Brain (organoid and tissue), 16 donors: ENCODE measurements at places on chromosomes 3 and 15. TPM values are rescaled to one million over a fixed set of nuclear protein-coding genes. Genes with fewer than 3 reads are reported as not detected.

The FYCO1 gene
- polyA plus RNA-seq: 5.5 TPM

The HYAL1 gene
- polyA plus RNA-seq: 1.6 TPM

The GOLGA8J gene
- not detected for polyA plus RNA-seq

The COL6A5 gene
- polyA plus RNA-seq: not detected

The SI gene
- not detected for polyA plus RNA-seq

The ANKUB1 gene
- not detected for polyA plus RNA-seq

The PRSS50 gene
- not detected for polyA plus RNA-seq

The TTLL13 gene
- not detected for polyA plus RNA-seq

The LTF gene
- 1.5 TPM for polyA plus RNA-seq

The HACD3 gene
- 97.9 TPM for polyA plus RNA-seq

The SLCO3A1 gene
- 43.3 TPM for polyA plus RNA-seq

The C2CD4A gene
- 0.24 TPM for polyA plus RNA-seq

The FBLN2 gene
- polyA plus RNA-seq: 3.6 TPM

The GOLGA6D gene
- not detected for polyA plus RNA-seq

The CIP2A gene
- polyA plus RNA-seq: 3.7 TPM

The GATA2 gene
- 3.7 TPM for polyA plus RNA-seq

The CHRNA5 gene
- 3.9 TPM for polyA plus RNA-seq

The USP3 gene
- 20.7 TPM for polyA plus RNA-seq

The DUOX2 gene
- 0.08 TPM for polyA plus RNA-seq

The CRELD1 gene
- 32.3 TPM for polyA plus RNA-seq

The NR1I2 gene
- not detected for polyA plus RNA-seq

The DUOXA2 gene
- not detected for polyA plus RNA-seq

The FAM81A gene
- 10.4 TPM for polyA plus RNA-seq

The HESX1 gene
- 0.71 TPM for polyA plus RNA-seq

The RTP3 gene
- polyA plus RNA-seq: not detected

The REC114 gene
- polyA plus RNA-seq: not detected

The SLC22A14 gene
- not detected for polyA plus RNA-seq

The LYZL4 gene
- polyA plus RNA-seq: not detected

The GLDN gene
- polyA plus RNA-seq: 10.0 TPM

The ADGRG7 gene
- polyA plus RNA-seq: not detected

The MKRN3 gene
- polyA plus RNA-seq: 6.5 TPM

The ROBO2 gene
- 3.8 TPM for polyA plus RNA-seq

The SNTN gene
- not detected for polyA plus RNA-seq

The RTP1 gene
- 0.93 TPM for polyA plus RNA-seq

The CLDN16 gene
- polyA plus RNA-seq: not detected

The TM2D3 gene
- polyA plus RNA-seq: 42.6 TPM

The GALNT15 gene
- polyA plus RNA-seq: 23.6 TPM

The RPL22L1 gene
- 14.1 TPM for polyA plus RNA-seq

The MINAR1 gene
- 0.46 TPM for polyA plus RNA-seq

The POPDC2 gene
- 1.6 TPM for polyA plus RNA-seq
